Renal pelvis (tissue), 12 donors: ENCODE measurements at places on chromosomes 2 and 18. TPM values are rescaled to one million over a fixed set of nuclear protein-coding genes. Genes with fewer than 3 reads are reported as not detected.

DNA sequence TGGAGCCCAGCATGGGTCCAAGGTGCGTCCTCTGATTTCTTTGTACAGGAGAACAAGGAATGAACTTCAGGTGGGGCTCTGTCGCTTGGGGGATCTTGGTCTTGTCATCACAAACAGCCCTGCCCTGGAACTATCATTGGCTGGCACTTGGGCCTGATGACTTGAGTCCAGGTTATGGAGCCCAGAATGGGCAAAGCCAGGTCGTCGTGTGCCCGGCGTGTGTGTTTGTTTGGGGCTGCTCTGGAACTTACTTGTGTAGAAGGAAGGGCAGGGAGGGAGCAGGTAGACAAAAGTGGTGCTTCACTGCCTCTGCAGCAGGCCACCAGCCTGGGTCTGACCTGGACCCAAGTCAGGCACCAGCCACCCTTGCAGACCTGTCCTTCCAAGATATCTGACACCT, 306.3 kb upstream of the HS6ST1 start:
- DNase-seq, result no peak

The CRYGD gene
- polyA plus RNA-seq, result not detected

The FSHR gene
- 0.16 TPM for polyA plus RNA-seq

DNA sequence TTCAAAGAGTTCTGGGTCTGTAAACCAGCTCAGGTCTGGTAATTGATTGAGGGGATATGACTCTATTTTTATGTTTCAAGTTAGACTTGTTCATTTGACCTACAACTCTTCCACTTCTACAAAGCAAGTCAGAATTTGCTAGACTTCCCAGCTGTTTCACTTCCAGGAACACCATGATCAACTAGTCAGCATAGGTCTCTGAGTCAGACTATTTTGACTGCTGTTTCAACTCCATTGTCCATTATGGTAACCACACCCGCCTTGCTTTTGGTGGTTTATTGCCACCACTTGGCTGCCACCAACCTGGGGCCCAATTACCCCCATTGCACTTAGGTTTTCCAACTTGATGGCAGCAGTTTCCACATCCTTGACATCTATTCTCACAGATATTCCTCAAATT, 116.6 kb downstream of the LAMA3 start:
- DNase-seq, result no peak

GRCh38 chr2:195121341-195121740, 535.7 kb upstream of the SLC39A10 start:
- no peak for DNase-seq

The GPR155 gene
- 13.2 TPM for polyA plus RNA-seq
